ENCODE measurements at places on chromosomes 5 and 9.

DNA sequence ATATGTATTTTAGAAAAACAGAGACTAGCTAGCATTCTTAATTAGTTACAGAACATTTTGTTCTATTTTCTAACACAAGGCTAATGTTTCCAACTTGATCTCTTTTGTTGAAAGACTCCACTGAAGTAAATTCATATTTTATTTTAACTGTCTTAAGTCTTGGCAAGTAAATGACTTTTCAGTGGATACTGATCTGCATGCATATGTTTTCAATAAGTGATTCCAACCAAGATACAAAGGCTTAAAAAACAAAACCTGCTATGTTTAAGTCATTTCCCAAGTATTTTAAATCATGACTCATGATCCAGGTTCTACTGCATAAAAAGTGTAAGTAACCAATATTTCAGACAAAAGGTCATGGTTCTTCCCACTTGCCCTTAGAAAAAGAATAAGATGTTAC is 5.7 kb downstream of the CDO1 start:
- no peak for DNase-seq

GRCh38 chr9:76486151-76486550 is 27.2 kb downstream of the GCNT1 start:
- no peak for DNase-seq

GRCh38 chr5:169997798-169998197 is 17.5 kb upstream of the INSYN2B start:
- DNase-seq = no peak

- no peak for DNase-seq
Measured at GRCh38 chr5:147169399-147169798, 65.4 kb upstream of the STK32A start.
